Muscle of back (tissue), 13 donors: ENCODE measurements at places on chromosomes 1 and 21.
A peak's percentile ranks its signal among the peaks of the same experiment; 100 is the strongest.

DNA sequence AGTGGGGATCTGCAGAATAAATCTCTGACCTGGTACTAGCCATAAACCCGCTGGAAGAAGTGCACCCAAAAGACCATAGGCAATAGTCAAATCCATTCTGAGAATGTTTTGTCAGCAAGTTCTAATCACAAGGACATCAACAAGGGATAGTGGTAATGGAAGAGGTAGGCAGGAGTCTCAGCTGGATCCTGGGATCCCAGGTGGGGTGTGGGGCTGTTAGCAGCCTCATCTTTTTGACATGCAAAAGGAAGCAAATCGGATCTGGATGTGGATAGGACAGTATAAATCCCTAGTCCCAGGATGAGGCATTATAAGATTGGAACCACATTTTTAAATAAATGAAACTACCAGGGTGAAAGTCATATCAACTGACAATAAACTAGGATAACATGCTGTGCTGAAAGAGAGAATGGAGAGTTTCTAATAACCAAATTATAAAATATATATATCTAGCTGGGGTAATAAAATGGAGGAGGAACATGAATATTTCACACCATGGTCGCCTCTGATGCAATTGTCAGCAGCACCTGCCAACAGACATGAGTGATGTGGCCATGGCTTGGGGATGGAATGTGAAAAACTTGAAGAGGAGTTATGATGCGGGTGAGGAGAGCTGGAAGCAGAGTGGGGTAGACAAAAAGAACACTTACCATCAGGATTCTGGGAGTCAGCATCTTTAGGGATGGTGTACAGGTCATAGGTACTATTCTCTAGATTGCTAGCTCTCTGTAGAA, 23.7 kb upstream of the PEX19 start:
- no peak for DNase-seq

DNA sequence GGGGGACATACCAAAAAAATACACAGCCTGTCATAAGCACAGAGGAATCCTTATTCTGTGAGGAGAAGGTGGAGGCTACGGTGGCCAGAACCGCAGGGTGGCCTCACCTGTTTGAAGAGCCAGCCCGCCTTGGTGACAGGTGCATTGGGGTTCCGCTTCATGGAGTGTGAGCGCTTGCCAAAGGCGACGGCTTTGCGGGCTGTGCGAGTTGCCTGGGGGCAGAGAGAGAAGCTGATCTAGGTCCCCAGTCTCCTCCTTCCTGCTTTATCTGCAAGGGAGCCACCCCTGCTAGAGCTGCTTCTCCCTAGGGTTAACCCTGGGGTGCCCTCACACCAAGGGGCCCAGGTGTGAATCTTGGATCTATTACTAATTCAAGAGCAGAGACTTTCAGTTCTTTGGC, 54.3 kb upstream of the GOLT1A start:
- DNase-seq: no peak

- DNase-seq: no peak
Measured at GRCh38 chr21:46057111-46057709, 40.7 kb upstream of the COL6A2 start.

DNA sequence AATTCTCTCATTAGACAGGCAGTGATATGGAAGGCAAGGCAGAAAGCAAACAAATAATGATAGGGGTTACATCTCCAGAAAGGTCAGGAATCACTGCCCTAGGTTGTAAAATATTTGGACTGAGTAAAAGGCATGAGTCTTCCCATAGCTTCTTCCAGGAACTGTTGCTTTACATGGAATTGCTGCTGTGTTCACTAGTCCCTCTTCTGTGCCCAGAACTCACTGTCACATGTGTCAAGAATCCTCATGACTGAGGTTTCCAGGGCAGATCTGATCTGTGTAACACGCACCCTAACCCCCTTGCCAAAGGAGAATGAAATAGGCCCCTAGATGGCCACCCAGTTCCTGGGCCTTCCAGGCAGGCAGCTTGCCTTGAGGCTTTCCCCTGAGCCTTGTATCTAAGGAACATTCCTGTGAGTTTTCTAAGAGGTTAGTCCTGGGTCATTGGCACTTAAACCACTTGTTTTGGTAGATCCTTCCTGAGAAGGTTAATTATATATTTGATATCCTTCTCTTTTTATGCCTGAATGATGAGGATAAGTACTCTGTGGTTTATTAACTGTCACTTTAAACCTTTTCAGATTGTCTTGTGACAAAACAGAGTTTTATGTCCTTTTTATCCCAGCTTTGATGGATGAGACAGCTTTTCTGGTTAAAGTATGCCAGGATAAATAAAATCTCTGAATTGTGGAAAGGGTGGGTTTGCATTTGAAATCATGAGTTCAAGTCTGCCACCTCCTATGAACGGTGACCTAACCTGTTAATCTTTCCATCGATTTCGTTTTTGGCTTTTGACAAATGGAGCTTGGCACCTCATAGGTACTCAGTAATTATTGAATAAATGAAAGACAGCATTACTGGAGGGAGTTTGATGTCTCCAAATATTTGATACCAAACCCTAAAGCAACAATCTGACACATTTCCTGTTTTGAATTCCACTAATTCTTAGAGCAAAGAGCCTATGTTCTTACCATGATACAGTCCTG, 163.3 kb downstream of the DHRS3 start:
- DNase-seq: no peak

DNA sequence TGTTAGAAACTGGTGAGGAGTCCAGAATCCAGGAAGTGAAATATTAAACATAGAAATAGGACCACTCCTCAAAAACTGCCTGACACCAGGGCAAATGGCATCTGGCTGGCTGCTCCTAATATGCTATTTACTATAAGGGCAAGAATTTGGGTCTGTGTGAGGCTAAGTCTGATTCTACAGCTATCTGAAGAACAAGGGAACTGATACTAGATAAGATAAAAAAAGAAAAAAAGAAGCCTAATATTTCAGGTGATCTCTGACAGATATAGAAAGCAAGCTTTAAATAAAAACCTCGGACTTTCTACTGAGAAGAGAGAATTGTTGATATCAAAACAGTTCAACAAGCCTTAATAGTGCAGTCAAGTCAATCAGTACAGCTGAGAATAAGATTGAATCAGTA, 42.1 kb upstream of the VAV3 start:
- DNase-seq: no peak

- DNase-seq: no peak
Measured at GRCh38 chr21:44576025-44576420, 2.5 kb downstream of the KRTAP10-4 start.

- peak; percentile 15 for DNase-seq
Measured at GRCh38 chr1:115052454-115053083, 22.9 kb downstream of the TSHB start.

GRCh38 chr1:2556277-2556677, at the start of gene TNFRSF14:
TNFRSF14 (plus strand) TSS chr1:2556371; CDS start chr1:2556665, 294 bp downstream.
- no peak for DNase-seq

- peak; percentile 63 for DNase-seq
Measured at GRCh38 chr1:225877580-225877979, 4.6 kb downstream of the TMEM63A start.

- no peak for DNase-seq
Measured at GRCh38 chr21:24200052-24200451, 1407.2 kb downstream of the MRPL39 start.

DNA sequence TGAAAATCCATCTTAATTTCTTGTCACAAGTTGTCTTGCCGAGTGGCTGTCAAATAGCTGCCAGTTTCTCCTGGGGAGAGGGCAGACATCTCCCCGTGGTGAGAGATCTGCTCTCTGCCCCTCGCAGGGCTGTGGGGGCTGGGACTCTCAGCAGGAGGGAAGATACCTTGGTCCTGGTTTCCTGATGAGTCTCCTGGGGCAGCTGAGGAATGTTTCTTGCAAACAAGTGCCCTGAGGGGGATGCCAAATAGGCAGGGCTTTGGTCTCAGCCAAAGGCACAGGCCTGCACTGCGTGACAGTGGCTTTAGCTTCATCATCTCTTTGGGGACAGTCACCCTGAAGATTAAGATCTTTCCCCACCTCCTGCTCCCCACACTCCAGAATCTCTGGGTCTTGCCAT, 40.9 kb downstream of the SYT6 start:
- no peak for DNase-seq

DNA sequence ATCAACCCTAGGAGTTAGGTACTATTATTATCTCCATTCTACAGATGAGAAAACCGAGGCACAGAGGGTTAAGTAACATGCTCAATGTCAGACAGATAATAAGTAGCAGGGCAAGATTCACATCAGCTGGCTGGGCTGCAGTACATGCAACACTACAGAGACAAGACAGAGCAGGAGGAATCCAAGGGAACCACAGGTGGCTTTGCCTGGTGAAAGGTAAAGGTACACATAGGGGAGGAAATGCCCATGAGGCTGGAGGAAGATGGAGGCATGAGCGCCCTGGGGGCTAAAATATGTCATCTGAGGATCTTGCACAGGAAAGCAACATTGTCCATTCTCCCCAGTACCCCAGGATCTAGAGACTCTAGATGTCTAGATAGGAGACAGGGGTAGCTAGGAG, 8.4 kb downstream of the ZBTB21 start:
- no peak for DNase-seq
